ENCODE measurements at places on chromosomes 11 and 22.
A peak's percentile ranks its signal among the peaks of the same experiment; 100 is the strongest.

- no peak for DNase-seq
These were observed 181.5 kb downstream of the MAML2 start for GRCh38 chr11:96161307-96162089.

GRCh38 chr22:35540595-35541253 lies at the start of gene RASD2:
RASD2 (plus strand) TSS chr22:35540831; CDS start chr22:35546810, 5,979 bp downstream.
- peak; percentile 19 for DNase-seq

- peak; percentile 9 for DNase-seq
These were observed 55.2 kb upstream of the MYEOV start for GRCh38 chr11:69238573-69239351.

DNA sequence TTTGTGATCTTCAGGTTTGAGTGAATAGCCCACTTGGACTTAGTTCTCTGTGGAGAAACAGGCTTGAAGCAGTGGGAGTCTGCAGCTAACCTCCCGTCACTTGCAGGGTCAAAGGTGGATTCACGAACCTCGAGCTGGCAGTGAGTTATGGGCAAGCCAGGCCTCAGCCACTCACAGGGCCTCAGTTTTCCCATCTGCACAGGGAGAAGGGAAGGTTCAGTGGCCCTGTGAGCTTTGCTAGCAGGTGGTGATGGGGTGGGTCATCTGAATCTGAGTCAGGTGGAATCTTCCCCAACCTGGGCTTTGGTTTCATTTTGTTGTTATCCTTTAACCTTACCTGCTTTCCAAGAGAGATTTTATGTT lies 86.6 kb upstream of the GRIK4 start:
- no peak for DNase-seq

GRCh38 chr11:27100534-27100933 lies 59.9 kb downstream of the BBOX1 start:
- DNase-seq: no peak

DNA sequence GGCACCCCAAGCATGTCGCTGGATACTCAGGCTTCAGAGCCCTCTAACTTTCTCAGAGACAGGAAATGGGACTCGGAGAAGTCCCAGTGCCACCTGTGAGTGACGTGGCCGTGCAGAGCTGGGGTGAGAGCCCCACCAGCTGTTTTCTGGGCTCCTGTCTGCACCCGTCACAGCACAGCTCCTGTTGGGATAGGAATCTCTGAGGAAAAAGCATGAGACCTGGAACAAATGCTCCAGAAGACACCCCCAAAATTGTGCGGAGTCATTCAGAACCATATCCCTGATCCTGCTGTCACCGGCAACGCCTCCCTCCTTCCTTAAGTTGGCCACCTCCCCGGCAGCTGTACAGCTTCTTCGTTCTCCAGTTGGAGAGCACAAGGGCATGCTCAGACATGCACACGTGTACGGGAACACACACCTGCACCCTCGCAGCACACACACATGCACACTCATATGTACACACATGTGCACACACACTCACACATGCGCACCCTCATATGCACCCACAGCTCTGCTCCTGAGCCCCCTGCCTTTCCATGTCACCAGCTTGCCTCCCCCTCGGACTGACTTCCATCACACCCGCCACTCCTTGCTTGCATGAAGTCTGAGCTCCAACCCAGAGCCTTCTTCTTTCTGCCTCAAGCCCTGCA lies 1430.0 kb downstream of the BRD1 start:
- DNase-seq: no peak

DNA sequence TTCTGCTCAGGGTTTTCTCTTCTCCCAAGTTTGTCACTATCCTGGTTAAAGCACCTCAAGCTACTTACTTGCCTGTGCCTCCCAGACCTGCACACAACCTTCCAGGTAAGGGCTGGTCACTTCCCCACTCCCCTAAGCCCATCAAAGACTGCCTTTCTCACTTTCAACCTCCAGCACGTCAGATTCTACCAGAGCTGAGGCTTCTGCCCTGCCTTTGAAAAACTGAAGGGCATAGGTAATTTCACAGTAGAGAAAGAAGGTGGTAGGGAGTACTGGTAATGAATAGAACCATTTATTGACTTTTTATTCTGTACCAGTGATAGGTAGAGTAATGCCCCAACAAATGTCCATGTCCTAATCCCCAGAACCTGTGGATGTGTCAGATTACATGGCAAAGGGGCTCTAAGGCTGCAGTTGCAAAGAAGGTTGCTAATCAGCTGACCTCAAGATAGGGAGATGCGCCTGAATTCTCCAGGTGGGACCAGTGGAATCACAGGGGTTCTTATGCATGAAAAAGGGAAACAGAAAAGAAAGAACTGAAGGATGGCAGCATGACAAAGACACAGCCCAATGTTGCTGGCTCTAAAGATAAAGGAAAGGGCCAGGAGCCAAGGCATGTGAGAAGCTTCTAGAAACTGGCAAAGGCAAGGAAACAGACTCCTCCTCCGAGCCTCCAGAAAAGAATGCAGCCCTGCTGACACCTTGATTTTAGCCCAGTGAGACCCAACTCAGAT lies 89.0 kb downstream of the SLC1A2 start:
- no peak for DNase-seq

DNA sequence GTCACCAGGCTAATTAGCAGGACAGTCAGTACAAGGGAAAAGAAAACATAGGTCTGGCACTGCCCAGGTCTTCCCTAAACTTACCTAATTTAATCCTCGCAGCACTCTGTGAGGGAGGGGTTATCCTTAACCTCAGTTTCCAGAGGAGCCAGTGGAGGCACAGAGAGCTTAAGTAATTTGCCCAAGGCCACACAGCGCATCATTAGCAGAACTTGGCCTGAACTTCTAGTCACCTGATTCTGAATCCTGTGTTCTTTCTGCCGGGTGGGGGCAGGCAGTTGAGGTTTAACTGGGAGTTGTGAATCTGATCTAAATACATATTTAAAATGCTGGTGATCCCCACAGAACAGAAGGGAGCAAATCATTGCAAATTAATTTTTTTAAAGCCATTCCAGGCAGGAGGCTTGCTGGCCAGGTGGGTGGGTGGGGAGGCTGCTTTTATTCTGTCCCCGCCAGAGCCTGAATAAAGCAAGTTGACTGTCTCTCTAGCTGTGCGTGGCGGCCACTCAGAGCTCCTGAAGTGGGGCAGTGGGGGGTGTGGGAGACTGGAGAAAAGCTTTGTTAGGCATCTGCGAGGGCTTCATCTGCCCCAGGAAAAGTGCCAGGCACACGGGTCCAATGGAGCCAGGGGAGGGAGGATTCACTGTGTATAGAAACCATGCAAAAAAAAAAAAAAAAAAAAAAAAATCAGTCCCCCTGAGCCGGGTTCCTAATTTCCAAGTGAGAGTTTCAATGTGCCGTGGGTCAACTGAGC lies 66.1 kb downstream of the NFAM1 start:
- DNase-seq: no peak

DNA sequence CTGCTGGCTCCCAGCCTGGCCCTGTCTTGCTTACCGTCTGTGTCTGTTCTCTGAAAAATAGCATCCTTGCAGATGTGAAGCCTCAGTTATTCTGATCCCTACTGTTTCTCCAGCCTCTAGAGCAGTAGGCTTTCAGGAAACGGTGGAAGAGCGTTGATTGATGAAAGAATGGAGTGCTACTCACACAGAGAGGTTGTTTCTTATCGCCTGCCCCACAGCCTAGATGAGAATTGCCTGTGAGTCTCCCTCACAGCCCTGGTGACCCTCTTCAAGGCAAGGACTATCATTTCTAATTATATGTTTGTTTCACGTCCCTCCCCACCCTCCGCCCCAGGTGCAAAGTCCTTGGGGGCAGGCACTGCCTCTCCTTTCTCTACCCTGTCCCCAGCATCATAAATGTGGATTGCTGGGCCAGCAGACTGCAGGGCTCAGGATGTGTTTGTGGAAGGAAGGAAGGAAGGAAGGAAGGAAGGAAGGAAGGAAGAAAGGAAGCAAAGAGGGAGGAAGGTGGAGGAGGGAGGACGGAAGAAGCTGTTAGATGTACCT lies 575.3 kb upstream of the B3GAT1 start:
- no peak for DNase-seq

GRCh38 chr11:117579161-117579560 lies 217.9 kb downstream of the DSCAML1 start:
- DNase-seq: no peak

DNA sequence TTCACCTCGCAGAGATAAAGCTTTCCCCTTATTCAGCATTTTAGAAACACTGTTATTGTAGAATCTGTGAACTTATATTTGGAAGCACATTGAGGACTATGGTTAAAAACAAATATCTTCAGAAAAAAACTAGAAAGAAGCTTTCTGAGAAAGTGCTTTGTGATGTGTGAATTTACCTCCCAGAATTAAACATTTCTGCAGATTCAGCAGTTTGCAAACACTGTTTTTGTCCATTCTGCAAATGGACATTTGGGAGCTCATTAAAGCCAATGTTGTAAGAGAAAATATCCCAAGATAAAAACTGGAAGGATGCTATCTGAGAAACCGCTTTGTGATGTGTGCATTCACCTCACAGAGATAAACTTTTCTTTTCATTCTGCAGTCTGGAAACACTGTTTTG lies 272.7 kb downstream of the OR4A5 start:
- DNase-seq: no peak

DNA sequence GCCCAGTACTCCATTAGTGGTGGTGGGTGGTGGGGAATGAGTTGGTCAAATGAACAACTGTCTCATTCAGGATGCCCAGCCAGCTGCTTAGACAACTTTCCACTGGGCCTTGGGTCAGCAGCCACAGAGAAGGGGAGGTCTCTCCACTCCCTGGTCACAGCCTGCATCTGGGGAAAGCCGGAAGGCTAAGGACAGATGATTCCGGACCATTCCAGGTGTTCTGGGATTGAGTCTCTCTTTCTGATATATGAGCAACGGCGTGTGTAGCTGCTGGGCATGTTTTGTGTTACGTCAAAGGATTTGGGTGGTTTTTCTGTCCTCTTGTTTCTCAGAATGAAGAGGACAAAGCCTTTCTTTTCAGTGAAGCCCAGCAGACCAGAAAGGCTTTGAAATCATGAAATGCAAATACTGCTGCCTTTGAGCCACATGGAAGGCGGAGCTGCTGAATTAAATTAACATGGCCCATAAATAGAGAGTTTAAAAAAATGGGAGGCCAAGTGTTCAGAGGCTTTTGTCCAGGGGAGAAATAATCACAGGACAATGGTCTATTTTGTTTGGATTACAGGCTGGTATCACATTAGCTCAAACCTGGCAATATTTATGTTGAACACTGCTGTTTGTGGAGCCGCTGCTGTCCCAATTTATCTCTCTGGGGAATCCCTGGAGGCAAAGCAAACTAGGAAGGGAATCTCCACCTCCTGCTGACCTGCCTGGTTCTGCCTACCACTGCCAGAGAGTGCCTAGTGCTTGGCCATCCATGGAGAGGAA lies 234.4 kb upstream of the E2F8 start:
- DNase-seq: no peak

- no peak for DNase-seq
These were observed 6.6 kb downstream of the CNGA4 start for GRCh38 chr11:6245536-6245935.

Measured in activated CD4-positive, alpha-beta T cell treated with anti-CD3 and anti-CD28 coated beads, Interleukin-10, Interleukin-2, amounts not matched to agents 100 ng/mL and 50 ng/mL, durations not matched to agents 16 hours and 8 hours (primary cell).